ENCODE measurements at places on chromosomes 11 and 22. TPM values are rescaled to one million over a fixed set of nuclear protein-coding genes. Genes with fewer than 3 reads are reported as not detected.

- DNase-seq: no peak
Observed at GRCh38 chr11:14075118-14076078, 112.9 kb downstream of the SPON1 start.

DNA sequence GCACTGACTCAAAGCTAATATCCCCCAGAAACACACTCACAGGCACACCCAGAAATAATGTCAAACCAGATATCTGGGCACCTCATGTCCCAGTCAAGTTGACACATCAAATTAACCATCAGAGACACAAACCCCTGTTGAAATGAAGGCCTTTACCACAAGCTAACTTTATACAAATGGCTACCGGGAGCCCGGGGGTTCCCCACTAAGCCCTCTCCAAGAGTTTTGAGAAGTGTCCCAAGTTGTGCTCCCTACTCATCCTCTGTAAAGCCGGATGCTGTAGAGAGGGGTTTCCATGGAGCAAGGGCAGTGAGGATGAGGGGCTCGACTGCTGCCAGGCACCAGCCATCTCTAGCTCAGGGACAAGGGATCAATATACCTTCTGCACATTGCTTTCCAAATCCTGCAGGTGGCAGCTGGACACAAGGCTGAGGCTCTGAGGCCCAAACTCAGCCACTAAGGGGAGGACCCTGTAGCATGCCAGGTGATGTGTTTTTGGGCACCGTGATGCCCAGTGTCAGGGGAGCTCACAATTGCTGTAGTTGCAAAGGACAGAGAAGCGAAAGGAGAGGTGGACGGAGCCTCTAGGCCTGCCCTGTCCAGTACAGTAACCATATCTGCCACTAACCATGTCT lies 145.7 kb downstream of the TTC17 start:
- no peak for DNase-seq

GRCh38 chr11:104098132-104098531 lies 61.7 kb downstream of the DDI1 start:
- DNase-seq: no peak

Gene APOC3
- total RNA-seq: not detected

Gene BIK
- not detected for total RNA-seq

Gene FAM227A
- total RNA-seq: 3.7 TPM

Gene DDTL
- 3.1 TPM for total RNA-seq

Measured in occipital lobe (tissue), 3 donors.